ENCODE measurements at places on chromosomes 5 and 9. TPM values are rescaled to one million over a fixed set of nuclear protein-coding genes. Genes with fewer than 3 reads are reported as not detected.
A peak's percentile ranks its signal among the peaks of the same experiment; 100 is the strongest.

DNA sequence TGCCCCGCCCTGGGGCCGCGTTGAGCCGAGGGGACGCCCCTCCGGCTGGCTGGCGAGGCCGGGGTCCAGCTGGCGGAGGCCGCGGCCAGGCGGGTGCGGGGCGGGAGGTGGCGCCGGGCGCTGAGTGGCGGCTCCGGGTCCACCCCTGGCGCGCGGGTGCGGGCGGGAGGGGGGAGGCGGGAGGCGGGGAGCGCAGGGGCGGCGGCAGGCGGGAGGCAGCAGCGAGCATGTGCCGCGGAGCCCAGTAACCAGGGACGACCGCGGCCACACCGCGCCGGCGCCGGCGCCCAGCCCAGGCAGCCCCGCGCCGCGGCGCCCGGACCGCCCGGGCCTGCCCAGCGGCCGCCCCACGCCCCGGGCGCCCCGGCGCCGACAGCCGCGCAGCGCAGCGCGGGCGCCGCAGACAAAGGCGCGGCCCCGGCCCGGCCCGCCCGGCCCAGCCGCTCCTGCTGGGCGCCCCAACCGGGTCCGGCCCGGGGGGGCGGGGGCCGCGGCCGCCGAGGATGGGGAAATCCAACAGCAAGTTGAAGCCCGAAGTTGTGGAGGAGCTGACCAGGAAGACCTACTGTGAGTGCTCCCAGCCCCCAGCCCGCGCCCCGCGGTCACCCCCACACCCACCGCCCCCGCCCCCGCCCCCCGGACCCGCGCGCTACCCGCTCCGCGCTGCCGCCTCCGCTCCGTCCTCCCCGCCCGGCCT, at the start of gene NCS1:
Gene NCS1, plus strand, starts transcription at position 244 of the 697 bp plus-strand sequence. Its CDS starts 260 bp downstream, at position 504.
- no peak for DNase-seq

GRCh38 chr5:87074934-87075541, 192.6 kb upstream of the RASA1 start:
- peak; percentile 90 for DNase-seq

DNA sequence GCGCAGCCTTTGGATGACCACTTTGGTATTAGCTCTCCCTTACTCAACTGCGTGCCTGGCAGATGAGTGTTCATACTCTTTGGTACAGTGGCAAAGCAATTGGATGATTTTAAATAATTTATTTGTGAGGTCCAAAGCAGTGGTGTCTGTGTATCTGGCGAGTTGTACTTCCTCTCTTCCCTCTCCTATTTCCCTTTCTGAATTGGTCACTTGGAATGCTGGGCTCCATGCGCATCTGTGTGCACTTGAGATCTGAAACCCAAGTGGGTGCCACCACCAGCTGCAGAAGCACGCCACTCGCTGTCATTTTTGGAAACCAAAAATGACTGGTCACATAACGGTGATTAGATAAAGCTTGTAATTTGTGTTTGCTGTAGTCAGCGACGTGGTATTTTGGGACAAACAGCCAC, 386.0 kb upstream of the KLF4 start:
- DNase-seq, result no peak

DNA sequence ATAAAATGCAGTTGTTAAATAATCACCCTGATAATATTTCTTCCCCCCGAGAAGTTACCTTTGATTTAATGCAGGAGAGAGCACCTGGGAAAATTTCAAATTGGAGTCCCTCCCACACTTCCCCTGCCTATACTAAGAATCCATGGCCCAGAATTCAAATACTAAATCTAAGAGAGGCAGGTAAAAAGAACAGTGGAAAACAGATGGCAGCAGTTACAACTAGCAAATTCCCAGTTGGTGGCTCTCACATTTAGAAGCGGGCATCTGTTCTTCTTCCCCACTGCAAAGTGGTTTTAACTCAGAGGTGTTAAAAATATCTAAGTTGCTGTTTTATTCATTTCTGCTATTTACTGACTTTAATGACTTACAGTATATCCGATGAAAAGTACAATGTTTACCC, 210.4 kb upstream of the ELAVL2 start:
- no peak for DNase-seq

- no peak for DNase-seq
These were observed 548.0 kb downstream of the CSNK1G3 start for GRCh38 chr5:124060011-124060410.

DNA sequence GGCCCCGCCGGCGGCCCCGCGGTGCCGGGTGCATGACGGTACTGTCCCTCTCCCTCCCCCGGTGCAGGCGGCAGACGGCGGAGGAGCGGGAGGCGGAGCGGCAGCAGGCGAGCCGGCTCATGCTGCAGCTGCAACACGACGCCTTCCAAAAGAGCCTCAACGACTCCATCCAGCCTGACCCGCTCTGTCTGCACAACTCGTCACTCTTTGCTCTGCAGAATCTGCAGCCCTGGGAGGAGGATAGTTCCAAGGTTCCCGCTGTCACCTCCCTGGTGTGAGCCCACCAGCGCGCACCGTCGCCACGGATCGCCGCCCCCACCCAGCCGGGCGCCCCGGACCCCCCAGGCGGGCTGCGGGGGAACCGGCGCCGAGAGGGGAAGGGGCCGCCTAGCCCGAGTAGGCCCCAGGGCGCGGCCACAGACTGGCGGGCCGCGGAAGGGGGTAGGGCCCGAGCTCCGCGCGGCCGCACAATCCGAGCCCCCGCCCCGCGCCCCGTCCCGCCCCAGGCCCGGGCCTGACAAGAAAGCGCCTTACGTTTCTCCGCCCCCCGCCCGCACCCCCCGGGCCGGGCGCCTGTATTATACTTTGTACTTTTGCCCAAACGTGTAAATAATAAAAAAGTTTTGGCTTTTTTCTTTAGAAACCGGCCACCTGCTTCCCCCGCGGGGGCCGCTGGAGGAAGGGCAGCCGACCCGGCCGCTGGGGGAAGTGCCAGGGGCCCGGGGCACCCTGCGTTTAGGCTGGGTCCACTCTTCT, 2.5 kb downstream of the TLX3 start:
- no peak for DNase-seq

DNA sequence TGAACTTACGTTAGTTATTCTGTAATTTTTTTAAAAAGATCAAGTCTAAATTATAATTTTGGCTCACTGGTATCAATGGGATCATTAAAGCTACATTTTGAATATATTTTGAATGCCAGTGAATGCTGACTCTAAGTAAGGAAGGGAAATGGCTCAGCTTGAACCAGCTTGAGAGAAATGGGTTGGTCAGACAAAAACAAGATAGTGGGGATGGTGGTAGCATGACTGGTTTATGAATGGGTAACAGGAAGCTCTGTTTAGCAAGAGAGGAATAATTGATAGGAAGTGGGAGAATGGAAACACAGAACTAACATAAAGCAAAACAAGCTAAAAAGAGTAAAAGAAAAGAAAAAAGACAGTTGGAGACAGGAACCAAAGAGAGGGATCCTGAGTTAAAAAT, 220.2 kb downstream of the ADAMTS6 start:
- no peak for DNase-seq

DNA sequence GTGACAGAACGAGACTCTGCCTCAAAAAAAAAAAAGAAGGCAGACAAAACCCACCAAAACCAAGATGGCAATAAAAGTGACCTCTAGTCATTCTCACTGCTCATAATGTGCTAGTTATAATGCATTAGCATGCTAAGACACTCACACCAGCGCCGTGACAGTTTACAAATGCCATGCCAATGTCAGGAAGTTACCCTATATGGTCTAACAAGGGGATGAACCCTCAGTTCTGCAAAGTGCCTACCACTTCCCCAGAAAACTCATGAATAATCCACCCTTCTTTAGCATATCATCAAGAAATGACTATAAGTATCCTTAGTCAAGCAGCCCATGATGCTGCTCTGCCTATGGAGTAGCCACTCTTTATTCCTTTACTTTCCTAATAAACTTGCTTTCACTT, 4.7 kb upstream of the BICD2 start:
- no peak for DNase-seq

GRCh38 chr5:132283423-132284043, 10.7 kb upstream of the SLC22A4 start:
- DNase-seq, result peak; percentile 15

DNA sequence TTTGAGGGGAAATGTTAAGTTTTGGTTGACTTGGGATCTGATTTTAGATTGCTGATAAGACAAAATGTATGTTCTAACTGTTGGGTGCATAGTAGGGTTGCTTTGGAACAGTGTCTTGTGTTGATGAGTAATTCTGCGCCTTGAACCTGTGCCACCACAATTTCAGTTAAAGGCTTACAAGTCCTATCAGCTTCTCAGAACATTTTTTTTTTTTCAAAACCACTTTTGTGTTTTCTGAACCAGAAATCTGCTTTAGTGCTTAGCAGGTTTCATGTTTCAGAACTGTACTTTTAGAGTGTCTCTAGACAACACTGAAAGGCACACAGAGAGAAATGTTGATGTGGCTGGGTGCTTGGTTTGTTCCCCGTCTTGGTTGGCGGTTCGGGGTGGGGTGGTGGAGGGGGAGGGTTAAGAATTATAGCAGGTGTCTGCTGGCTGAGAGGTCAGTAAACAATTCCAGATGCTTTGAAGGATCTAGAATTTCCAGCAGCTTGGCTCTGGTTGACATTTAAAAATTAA, 84.6 kb downstream of the ANKRD55 start:
- DNase-seq, result no peak

GRCh38 chr5:132209131-132209530, 18.5 kb downstream of the P4HA2 start:
- no peak for DNase-seq

- DNase-seq, result no peak
These were observed 290.1 kb upstream of the MPDZ start for GRCh38 chr9:13569602-13570067.

DNA sequence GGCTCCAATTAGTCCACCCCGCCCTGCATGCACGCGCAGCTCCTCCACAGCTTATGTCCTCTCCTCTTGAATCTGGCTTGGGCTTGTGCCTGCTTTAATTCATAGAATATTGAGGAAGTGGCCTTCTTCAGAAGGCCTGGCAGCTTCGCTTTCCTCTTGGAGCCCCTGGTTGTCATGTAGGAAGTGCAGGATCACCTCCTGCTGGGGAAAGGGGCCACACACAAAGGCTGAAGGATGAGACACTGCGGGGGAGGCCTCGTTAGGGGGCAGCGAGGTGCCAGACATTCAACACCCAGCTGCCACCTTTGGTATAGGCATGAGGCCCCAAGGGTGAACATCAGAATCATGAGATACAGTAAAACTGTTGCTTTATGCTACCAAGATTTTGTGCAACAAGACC, 2.7 kb upstream of the CNOT6 start:
- DNase-seq, result no peak

DNA sequence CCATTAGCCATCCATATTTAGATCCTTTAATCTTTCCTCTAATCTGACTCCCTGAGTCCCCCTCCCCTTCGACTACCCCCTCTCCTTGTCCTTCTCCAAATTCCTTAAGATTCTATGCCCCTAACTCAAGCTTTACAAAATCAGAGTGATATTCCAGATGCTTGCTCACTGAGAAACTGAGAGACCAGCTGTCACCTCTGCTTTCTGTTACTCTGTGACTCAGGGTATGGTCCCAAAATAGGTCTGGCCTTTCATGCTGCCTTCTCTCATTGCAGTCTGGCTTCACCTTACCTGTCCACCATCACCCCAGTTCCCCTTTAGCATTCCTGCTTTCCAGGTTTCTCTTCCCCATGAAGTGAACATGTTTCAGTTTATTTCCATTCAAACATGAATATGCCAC, 383.3 kb upstream of the SLC30A5 start:
- DNase-seq, result peak; percentile 29

- no peak for DNase-seq
These were observed 7.9 kb upstream of the NINJ1 start for GRCh38 chr9:93141771-93142483.

DNA sequence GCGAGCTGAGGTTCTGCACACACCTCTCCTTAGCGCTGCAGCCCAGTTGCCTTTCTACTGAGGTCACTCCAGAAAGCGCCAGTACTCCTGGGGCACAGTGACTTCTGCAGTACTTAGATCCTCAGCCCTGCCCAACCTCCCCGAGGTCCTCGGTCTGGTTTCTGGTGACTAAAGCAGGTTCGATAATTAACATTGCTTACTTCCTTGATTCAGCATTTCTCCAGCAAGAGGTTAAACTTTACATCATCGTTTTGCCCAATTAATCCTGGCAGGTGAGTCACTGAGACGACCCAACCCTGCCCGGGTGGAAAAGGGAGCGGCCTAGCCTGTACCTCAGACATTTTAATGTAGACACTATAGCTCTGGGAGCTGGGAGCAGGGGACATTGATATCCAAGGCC, 77.6 kb downstream of the PLAC8L1 start:
- no peak for DNase-seq

GRCh38 chr5:78905084-78905938, 79.8 kb downstream of the ARSB start:
- peak; percentile 58 for DNase-seq

DNA sequence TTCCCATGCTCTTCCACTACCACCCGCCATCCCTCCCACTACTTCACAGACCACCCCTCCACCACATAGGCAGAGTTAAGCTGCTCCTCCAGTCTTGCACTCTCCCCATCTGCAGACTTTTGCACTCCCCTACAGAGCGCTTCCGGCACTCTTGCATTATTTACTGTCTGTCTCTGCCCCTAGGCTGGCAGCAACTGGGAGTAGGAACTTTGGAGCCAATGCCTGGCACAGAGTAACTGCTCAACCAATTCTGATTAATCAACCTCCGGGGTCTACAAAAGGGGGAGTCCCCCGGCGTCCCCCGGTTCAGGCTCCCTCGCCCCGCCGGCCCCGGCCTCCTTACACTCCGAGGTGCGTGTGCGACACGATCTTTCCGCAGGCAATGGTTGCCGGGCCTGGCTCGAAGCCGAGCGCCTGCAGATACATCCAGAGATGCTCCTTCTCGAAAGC, 498 bp downstream of the HAUS6 start:
- peak; percentile 73 for DNase-seq

DNA sequence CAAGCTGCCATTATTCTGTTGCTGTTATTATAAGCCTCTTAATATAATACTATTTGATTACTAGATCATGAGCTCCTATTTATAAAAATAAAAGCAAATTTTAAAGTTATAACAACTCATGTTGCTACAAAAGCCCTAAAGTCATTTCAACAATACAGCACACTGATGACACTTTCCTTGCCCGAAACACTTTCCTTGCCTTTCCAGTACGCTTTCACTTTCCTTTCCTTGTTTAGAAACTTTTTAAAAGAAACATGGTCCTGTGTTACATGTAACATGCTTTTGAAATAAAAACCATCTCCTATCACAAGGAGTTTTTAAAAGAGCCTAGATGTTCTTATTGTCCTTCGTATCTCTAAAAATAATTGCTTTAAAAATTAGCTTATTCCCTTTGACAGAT, 688.4 kb downstream of the PTPRD start:
- DNase-seq, result no peak

- DNase-seq, result no peak
These were observed 48.5 kb downstream of the RFX3 start for GRCh38 chr9:3477236-3477834.

GRCh38 chr9:107025260-107026035, 162.5 kb downstream of the ZNF462 start:
- DNase-seq, result no peak

- DNase-seq, result no peak
These were observed at the start of gene RGS3 for GRCh38 chr9:113463418-113464285. Gene RGS3 (plus strand): TSS chr9:113463727. CDS start chr9:113463803, 76 bp downstream.

Gene GABRA1
- not detected for total RNA-seq

Gene GHR
- total RNA-seq, result not detected
